ENCODE measurements at places on chromosomes 3 and 15.

GRCh38 chr3:42025370-42026138, 63.7 kb upstream of the ULK4 start:
- DNase-seq = no peak

DNA sequence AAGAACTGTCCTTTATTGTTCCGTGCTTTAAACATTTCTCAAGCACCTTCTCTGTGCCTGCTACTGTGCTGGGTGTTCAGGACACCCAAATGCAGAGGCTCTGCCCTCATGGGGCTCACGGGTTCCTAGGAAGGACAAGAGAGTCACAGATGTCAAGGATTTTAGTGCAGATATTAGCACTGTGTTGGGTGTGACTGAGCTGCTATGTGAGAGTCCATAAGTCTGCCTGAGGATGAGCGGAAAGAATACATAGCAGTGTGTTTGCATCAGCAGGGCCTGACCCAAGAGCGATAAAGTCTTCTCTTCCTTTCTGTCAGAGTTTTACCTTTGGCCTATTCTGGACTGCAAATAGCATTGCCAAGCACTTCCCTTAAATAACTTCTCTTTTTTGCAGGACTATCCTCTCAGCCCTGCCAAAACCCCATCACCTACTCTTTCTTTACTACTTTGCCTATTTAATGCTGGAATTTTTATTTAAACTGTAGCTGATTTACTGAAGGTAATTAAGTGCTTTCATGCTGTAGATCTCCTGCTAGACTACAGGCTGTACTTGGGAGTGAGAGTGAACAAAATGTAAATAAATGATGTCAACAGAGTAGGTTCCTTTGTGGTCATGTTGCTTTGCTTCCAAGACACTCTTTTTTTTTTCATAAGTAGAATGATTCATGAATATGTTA, 459.4 kb upstream of the TPRG1 start:
- DNase-seq = no peak

DNA sequence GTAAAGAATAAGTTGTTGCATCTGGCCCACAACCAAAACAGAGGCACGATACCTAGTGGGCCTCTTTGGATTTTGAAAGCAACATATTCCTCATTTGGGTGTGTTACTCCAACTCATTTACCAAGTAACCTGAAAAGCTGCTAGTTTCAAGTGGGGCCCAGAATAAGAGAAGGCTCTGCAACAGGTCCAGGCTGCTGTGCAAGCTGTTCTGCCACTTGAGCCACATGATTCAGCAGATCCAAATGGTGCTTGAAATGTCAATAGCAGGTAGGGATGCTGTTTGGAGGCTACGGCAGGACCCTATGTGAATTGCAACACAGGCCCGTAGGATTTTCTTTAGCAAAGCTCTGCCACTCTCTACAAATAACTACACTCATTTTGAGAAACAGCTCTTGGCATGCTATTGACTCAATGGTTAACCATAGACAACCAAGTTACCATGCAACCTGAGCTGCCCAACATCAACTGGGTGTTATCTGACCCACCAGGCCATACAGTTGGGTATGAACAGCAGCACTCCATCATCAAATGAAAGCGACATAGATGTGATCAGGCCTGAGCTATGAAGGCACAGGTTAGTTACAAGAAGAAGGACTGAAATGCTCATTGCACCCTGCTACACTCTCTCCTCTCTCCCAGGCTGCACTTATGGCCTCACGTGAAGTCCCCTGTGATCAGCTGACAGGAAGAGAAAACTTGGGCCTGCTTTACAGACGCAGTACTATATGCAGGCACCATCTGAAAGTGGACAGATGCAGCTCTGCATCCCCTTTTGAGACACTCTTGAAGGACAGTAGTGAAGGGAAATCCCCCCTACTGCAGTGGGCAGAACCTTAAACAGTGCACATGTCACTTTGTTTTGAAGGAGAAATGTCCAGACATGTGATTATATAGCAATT, 9.5 kb upstream of the MCF2L2 start:
- DNase-seq = no peak

- no peak for DNase-seq
Measured at GRCh38 chr15:77631745-77632533, 773 bp downstream of the LINGO1 start.

DNA sequence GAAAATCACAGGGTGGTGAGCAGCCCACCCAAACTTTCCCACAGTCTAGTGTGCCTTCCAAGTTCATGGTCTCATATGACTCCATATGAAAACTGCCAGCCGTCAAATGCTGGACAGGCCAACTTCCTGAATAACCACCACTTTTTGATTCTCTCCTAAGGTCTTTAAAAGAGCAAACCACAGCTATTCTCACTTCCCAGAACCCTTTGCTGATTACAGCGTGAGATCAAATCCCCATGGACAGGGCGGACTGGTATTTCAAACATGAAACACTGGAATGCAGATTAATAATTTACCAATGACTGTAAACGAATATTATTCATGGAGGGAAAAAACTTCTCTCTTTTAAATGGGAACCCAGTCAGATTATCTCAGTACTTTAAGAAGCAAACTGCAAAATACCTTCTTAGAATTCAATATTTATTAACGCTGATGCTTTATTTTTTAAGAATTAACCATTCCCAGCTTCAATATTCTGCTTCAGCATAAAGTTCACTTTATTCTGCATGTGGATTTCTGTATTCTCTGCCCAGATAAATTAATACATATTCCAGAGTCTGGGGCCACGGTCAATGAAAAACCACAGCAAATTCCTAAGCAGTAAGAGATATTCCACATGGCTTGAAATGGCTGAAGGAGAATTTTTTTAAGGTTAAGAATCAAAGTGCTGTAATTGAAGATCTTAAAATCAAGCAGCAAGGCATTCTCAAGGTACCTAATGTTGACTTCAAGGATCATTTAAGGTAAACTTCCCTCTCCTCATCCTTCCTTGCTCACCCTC, 42.9 kb downstream of the MYO1E start:
- DNase-seq = no peak

- no peak for DNase-seq
Measured at GRCh38 chr3:194993896-194994295, 277.1 kb downstream of the XXYLT1 start.

DNA sequence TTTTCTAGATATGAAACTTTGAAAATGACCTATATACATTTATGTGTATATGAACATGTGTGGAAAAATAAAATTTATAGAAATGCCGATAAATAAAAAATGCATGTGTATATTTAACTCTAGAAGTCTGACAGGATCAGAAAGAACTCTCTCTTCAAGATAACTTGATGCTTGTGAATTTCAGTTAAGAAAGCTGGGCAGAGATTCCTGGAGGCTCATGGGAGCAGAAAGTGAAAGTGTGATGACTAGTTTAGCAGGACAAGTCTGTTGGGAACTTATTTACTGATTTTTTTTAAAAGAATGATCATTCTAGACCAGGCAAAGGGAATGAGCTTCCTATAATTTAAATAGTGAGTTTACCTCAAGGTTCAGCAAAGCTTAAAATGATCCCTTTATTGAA, 81.5 kb upstream of the KCNAB1 start:
- DNase-seq = no peak

DNA sequence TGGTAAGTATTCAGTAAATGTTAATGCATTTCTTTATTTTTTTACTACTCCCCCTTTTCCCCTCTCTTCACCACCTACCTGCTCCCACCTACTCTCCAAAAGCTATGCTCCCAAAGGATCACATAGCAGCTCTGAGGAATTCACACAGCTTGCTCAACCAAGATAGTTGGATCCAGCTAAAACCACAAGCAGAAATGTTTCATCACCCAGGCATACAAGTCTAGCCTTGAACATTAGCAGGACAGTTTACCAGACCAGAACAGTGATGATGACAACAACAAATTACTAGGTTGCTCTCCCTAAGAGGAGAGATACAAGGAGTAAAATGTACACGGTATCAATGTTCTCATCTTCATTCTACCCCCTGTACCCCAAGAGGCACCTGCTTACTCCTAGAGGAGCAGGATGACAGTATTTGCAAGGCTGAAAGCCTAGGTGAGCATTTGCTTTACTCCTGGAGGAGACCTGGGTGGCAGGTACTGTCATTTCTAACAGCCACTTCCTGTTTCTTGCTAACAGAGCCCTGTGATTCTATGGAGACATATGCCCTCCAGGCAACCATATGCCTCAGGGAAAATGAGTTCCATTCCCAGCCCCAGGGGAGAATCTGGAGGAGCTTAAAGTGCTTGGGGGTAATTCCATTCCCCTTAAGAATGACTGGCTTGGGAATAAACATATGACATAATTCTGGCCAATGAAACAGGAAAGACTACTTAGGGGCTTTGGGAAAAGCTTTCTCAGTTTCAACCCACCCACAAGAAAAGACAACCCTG, 237.5 kb downstream of the NTRK3 start:
- no peak for DNase-seq

DNA sequence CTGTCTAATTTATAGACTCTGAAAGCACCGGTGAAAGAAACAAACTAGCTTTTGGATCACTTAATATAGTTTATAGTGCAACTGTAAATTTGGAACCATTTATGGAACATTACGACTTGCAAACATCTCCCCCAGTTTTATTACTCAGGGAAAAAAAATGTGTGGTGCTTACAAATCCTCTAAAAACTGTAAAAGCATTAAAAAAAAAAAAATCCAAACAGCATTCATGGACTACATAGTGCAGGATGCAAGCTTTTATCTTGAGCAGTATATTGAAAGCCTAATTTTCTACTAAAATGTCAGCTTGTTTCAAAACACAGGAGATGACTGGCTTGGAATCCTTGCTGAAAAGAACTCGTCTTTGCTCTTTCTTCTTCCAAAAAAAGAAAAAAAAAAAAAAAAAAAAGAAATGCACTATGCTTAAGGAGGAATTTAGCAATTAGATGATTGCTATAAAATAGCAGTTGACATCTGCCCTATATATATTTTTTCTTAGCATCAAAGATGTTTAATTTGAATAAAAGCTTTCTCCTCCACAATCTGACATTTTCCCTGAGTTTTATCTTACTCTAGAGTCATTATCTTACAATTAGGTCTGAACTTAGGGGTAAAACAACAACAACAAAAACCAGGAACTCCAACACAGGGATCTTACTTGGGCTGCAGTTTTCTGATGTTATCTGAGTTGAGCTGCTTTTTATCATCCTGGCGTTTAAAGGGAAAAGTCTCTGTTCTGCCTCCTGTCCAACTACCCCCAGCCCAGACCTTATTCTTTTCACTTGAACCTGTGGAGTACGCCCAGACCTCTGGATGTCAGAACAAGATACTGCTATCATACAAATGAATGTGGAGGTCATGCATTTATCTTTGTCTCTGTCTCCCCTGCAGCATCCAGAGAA, 62.6 kb upstream of the PDZRN3 start:
- DNase-seq = no peak

GRCh38 chr3:32934150-32934742, 17.2 kb upstream of the CCR4 start:
- DNase-seq = peak; percentile 18

- no peak for DNase-seq
Measured at GRCh38 chr3:41115069-41115468, 84.2 kb upstream of the CTNNB1 start.

GRCh38 chr3:37024092-37024491, 30.8 kb downstream of the MLH1 start:
- DNase-seq = no peak

- DNase-seq = no peak
Measured at GRCh38 chr3:133401374-133402135, 1.7 kb downstream of the BFSP2 start.

DNA sequence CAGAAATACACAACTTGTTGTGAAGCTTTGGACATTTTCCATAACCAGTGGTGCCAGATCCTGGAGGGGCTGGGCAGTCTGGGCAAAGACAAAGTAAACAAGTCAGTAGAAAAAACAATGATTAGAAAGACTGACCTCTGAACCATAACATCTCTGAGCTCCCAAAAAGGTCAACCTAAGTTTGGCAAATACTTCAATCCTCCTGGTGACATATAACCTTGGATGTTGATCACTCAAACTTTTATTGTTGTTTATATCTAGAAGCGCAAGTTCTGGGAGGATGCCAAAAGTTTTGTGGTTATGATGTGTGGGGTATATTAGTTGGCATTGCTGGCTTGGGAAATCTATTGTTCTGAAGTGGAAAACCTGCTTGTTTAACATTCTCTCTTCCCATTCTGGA, 257.7 kb downstream of the DIPK2A start:
- no peak for DNase-seq

GRCh38 chr3:3800685-3801493, 1.7 kb downstream of the LRRN1 start:
- no peak for DNase-seq

GRCh38 chr3:37853691-37854413, 7.8 kb upstream of the CTDSPL start:
- no peak for DNase-seq

DNA sequence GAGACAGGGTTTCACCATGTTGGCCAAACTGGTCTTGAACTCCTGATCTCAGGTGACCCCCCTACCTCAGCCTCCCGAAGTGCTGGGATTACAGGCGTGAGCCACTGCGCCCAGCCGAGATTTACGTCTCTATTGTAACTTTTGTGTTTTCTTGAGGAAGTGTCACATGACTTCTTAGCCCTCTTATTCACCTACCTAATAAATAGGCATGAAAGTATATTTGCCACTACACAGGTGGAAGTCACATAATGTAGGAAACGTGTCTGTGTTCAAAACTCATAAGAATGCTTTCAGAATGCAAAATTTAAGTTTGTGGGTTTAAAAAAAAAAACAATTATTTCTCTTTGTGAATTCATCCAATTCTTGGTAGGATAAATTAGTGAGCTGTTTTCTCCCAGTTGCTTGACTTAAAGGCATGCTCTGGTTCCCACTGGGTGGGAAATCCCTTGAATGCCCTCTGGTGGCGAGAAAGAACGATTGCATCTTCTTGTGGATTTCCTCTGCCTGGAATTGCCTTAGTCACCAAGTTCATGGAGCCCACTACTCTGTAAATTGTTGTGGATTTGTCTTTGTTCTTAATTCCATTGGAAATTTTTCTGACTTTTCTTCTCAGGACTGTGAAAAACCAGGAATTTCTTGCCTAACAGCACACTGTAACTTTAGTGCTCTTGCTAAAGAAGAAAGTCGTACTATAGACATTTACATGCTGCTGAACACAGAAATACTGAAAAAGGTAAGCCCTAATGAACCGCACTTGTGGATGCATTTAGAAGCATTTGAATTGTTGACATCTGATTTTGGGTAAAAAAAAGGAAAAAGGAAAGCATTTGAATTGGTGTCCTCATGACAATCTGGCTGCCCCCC, 82.2 kb upstream of the CTDSPL start:
- DNase-seq = peak; percentile 47

GRCh38 chr15:38134252-38134651, 118.4 kb upstream of the SPRED1 start:
- no peak for DNase-seq

DNA sequence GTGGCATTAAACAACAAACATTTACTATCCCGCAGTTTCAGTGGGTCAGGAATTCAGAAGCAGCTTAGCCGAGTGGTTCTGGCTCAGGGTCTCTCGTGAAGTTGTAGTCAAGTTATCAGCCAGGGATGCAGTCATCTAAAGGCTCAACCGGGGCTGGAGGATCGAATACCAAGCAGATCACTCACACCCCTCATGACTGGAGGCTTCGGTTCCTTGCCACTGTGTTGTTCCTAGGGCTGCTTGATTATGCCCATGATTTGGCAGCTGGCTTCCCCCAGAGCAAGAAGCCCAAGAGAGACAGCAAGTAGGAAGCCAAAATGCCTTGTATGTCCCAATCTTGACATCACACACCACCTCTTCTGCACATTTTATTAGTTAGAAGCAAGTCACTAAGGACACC, 33.9 kb upstream of the CDCP1 start:
- no peak for DNase-seq

- DNase-seq = peak; percentile 32
Measured at GRCh38 chr15:63474810-63475316, 29.5 kb upstream of the USP3 start.

GRCh38 chr3:187822402-187822801, 77.1 kb upstream of the BCL6 start:
- no peak for DNase-seq

GRCh38 chr3:149881879-149882278, 68.9 kb downstream of the RNF13 start:
- no peak for DNase-seq

Measured in GM19239 (cell line).